ENCODE measurements at places on chromosomes 7 and 10.

DNA sequence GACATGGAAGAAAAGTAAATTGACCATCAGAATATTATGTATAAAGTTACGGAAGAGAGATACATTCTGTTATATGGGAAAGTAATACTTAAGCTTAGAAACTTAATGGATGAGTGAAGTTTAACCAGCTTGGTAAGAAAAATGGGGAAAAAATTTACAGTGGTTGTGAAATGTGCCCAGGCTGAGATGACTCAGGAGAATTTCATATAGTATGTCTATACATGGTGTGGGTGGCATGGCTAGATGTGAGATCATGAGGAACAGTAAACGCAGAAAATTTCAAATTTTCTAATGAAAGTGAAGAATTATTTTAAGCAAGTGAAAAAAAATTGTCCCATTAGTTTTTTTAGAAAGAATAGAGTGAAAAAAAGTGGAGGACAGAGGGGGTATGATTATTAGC, 552.5 kb upstream of the SORCS1 start:
- no peak for DNase-seq

- no peak for DNase-seq
Measured at GRCh38 chr10:77404810-77405209, 232.8 kb downstream of the KCNMA1 start.

GRCh38 chr7:52830801-52831200, 204.6 kb upstream of the POM121L12 start:
- no peak for DNase-seq

DNA sequence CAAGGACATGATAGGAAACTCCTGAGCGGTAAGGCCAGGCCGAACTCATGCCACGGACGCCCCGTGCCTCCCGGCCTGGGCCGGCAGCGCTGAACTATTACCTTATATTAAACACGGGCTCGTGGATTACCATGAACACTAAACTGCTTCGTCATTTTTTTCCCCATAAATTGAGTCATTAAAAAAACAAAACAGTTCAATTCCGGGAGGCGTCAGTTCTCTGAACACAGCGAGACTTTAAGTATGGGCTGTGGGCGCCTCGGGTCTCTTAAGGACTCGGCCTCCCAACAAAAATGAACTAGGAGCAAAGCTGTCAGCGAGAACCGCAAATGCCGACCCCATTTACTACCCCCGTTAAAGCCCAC, 519 bp downstream of the PITRM1 start:
- DNase-seq: peak; percentile 30

GRCh38 chr10:96395931-96396877, 37.4 kb upstream of the OPALIN start:
- no peak for DNase-seq

DNA sequence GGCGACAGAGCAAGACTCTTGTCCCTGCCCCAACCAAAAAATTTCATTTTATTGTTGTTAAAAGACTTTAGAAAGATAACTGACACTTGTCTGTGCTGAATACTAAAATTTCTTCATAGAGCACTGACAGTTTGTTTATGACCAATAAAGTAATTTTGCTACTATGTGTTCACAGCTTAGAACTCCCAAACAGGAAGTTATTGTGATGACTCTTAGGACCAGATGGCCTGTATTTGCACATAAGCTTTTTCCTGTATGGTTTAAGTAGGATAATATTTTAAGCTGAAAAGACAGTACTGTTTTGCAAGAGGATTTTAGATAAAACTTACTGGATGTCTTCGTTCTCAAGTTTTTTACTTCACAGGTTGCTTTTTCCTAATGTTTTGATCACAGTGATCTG, 80.7 kb downstream of the MMRN2 start:
- DNase-seq: no peak

DNA sequence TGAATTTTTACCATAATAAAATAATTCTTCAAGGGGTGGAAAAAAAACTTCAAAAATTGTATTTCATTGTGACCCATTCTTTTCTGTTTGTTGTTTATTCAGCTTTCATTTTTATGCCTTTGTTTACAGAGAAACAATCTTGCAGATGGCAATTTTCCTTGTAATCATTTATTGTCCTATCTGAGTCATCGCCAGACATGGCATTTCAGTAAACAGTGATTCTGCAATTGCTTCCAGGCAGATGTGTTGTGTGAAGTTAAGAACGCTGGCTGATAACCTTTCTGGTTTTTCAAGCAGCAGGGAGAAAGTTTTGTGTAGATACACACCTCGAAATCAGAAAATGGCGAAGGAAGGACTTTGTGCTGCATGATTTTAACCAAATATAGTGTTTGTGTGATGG, 80.7 kb upstream of the RPA3 start:
- DNase-seq: no peak

- no peak for DNase-seq
Measured at GRCh38 chr7:64611717-64612116, 48.8 kb upstream of the ZNF680 start.
